ENCODE measurements at places on chromosomes 7 and 10. TPM values are rescaled to one million over a fixed set of nuclear protein-coding genes. Genes with fewer than 3 reads are reported as not detected.

GRCh38 chr10:125370578-125370977 is 210.2 kb upstream of the CTBP2 start:
- H3K4me3 ChIP-seq = no peak overlapping the region
- H3K27me3 ChIP-seq = no peaks in the 10 kb centered on the region
- no peaks in the 10 kb centered on the region for H3K4me1 ChIP-seq

The HK1 gene
- total RNA-seq = 27.2 TPM

The HKDC1 gene
- 24.5 TPM for total RNA-seq

DNA sequence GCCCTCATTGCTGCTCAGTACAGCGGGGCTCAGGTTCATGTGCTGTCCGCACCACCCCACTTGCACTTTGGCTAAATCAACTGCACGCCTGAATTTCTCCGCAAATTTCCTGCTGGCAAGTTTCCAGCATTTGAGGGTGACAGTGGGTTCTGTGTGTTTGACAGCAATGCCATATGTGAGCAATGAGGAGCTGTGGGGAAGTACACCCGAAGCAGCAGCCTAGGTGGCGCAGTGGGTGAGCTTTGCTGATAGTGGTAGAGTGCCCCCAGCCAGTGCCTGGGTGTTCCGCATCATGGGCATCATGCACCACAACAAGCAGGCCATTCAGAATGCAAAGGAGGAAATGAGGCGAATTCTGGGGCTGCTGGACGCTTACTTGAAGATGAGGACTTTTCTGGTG is 103.9 kb upstream of the POT1 start:
- no peaks in the 10 kb centered on the region for H3K36me3 ChIP-seq
- no peak for DNase-seq
- no peak overlapping the region for H3K4me3 ChIP-seq
- H3K27ac ChIP-seq = no peak overlapping the region

DNA sequence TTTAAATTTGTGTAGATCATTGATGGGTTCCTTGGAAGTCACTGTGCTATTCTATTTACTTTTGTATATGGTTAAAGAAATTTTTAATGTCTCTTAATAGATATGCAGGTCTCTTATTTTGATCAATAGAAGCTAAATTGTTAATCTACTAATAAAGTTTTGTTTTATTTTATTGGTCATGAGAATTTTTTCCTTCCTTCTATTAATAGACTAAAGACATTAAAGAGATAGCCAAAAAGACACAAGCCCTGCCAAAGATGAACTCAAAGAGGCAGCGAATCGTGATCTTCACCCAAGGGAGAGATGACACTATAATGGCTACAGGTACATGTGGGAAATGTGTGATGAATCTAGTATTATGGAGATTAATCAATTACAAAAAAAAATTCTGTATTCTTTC is 226.2 kb upstream of the KAT6B start:
- no peak for DNase-seq
- no peaks in the 10 kb centered on the region for H3K4me1 ChIP-seq
- no peak overlapping the region for H3K4me3 ChIP-seq
- no peaks in the 10 kb centered on the region for H3K27me3 ChIP-seq
- H3K36me3 ChIP-seq = no peaks in the 10 kb centered on the region
- no peak overlapping the region for H3K27ac ChIP-seq

The NUTM2B gene
- 0.26 TPM for total RNA-seq

DNA sequence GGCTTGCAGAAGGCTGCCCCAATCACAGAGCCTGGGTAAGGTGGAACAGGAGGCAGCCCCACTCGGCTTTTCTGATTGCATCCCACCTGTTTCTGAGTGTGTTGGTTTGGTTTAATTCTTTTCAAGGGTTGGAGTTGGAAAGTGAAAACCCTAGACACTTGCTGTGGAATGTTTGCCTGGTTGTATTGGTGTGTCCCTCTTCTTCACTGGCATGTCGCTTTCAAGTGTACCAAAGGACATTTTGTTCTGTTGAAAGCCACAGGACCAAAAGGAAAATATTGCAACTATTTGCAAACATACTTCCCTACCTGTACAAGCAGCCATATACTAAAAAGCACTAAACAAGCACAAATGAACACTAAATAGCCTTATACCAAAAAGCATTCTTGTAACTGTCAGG is 60.5 kb downstream of the NHLRC2 start:
- H3K4me1 ChIP-seq = peaks cover 14% of the 10 kb centered on the region
- H3K27me3 ChIP-seq = no peaks in the 10 kb centered on the region
- no peak for DNase-seq
- H3K36me3 ChIP-seq = no peaks in the 10 kb centered on the region
- H3K27ac ChIP-seq = no peak overlapping the region

GRCh38 chr10:130994845-130995244 is 316.7 kb downstream of the TCERG1L start:
- no peaks in the 10 kb centered on the region for H3K36me3 ChIP-seq
- H3K4me3 ChIP-seq = no peak overlapping the region
- no peak for DNase-seq
- no peaks in the 10 kb centered on the region for H3K4me1 ChIP-seq
- no peaks in the 10 kb centered on the region for H3K27me3 ChIP-seq
- no peak overlapping the region for H3K27ac ChIP-seq

DNA sequence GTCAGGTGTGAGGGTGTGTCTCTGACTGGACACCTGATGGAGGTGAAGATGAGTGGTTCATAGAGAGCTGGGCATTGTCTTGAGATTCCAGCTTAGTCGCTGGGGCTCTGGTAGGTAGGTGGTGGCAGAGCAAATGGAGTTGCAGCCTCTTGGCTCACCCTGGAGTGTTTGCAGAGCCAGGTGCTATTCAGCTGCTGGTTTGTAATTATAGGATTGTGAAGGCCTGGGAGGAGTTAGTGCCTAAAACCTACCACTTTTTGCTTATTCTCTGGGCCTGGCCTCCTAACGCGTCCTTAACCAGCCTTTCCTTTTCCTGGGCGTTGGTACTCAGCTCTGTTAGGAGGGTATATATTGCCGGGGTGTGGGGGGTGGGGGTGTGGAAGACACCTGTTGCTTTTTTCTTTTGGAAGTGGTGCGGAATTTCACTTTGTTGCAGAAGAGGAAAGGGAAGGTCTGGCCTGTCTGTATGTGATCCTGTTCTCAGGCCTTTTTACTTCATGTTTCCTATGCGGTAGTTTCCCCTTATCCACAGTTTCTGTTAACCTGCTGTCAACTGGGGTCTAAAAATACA is 3.2 kb downstream of the PPRC1 start:
- H3K4me1 ChIP-seq = peaks cover 11% of the 10 kb centered on the region
- no peak for DNase-seq
- H3K36me3 ChIP-seq = peaks cover 8% of the 10 kb centered on the region
- H3K4me3 ChIP-seq = no peak overlapping the region
